Kasumi-1 (cell line): ENCODE measurements at places on chromosomes 5 and 9.

- DNase-seq: no peak
Observed at GRCh38 chr5:93055561-93055960, 525.5 kb downstream of the NR2F1-AS1 start.

DNA sequence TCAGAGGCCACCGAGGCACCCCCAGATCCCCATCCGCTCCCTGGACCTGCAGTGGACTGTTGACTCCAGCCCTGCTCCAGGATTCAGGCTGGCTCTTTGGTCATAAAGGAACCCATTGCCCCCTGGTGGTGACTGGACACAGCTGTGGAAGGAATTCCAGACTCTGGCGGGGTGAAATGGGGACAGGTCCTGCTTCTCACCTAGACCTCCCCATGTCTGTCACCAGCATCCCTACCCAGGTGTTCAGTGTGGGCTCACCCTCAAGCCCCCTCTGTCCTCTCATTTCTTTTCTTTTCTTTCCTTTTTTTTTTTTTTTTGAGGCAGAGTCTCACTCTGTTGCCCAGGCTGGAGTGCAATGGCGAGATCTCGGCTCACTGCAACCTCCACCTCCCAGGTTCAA is 25.5 kb upstream of the STXBP1 start:
- DNase-seq: peak; percentile 75

GRCh38 chr9:95048225-95049087 is 269.1 kb downstream of the FANCC start:
- peak; percentile 24 for DNase-seq

DNA sequence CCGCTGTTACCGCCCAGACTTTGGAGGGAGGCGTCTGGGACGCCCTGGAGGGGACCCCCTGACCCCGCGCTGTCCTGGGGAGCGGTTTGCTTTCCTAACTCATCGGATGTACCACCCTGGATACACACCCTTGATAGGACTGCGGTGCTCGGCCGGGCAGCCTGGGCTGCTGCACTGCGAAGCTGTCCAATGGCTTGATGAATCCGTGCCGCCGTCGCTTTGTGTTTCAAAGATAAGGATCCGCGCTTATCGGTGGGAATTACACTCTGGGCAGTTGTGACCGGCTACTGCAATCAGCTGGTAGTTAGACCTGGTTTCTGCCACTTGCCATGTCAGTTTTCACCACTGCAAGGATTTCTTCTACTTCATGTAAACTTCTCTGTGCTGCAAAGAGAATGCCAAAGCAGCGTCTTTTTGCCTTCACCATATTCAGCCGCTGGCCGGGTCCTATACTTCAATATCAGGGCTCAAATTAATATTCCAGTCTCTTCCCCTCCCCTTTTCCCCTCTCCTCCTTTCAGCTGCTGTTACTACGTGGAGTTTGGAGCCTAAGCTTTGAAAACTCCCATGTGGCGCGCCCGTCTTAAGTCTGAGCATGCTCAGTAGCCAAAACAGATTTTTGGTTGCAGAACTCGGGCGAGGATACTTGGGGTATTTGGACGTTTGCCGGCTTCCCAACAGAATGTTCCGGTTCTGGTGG is 727 bp downstream of the SMAD5 start:
- DNase-seq: peak; percentile 50

GRCh38 chr9:31574006-31574765 is 810.3 kb upstream of the ACO1 start:
- DNase-seq: no peak

GRCh38 chr9:88813638-88814209 is 177.5 kb upstream of the S1PR3 start:
- DNase-seq: no peak

DNA sequence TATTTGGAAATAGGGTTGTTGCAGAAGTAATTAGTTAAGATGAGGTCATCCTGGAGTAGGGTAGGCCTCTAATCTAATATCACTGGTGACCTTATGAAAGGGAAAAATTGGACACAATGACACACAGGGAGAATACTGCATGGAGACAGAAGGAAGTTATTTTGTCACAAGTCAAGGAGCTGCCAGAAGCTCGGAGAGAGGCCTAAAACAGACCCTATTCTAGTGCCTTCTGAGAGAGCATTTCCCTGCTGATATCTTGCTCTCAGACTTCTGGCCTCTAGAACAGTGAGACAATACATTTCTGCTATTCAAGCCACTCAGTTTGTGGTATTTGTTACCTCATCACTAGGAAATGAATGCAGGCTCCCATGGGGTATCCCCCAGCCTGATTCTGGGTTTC is 332.9 kb downstream of the CSNK1G3 start:
- DNase-seq: no peak

DNA sequence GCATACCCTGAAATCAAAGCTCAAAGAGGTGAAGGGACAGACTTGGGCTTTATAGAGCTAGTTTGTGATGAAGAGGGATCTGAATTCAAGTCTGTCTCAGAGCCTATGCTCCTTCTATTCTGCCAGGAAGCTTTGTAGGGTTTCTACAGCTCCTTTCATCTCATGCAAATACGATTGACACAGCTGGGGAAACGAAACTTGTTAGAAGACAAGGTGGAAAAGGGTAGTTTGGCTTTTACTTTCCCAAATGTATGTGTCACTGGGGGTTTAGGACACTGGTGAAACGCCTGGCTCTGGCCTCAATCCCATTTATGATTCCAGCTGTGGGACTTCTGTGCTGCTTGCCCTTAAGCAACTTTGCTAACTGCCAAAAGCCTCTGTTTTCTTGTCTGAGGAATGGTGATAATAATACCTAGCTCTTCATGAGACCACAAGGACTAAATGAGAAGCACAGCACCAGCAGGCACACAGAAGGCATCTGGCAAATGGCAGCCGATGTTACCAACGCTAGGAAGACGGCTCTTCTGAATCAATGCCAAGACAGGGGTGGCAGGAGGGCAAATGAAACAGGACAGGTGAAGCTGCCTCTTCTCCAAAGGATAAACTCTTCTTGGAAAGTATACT is 70.3 kb upstream of the EQTN start:
- no peak for DNase-seq

DNA sequence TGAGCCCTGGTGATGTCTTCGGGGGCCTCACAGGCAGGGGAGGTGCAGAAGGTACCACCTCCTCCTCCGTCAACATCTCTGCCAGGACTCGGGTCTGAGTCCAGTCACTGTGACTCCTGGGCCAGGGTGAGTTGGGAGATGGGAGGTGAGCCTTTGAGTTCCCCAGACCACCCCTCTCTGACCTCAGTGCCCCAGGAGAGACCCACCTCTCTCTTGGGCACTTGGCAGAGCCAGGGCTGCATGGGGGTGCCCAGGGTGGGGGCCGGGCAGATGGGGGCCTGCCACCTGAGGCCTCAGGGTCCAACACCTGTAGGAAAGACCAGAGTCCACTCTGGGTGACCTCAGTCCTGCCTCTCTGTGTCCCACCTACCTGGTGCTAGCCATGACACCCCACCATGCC is 6.8 kb downstream of the KIF12 start:
- DNase-seq: no peak

DNA sequence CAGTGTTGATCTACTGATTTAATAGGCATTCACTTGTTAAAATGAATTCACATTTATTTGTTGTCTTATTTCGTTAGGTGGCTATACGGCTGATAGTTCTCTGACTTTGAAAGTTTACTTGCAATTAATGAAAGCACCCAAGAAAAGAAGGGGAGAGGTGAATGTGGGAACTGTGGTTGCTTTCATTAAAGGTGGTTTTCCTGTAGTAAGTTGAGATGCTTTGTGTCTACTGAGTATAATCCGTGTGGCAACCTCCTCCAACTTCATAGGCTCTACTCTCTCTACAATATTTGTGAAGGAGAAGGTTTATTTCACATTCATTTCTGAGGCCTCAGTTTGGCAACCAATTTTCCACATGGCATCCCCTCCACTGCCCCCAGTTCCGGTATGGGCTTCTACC is 12.8 kb upstream of the MACIR start:
- DNase-seq: no peak

DNA sequence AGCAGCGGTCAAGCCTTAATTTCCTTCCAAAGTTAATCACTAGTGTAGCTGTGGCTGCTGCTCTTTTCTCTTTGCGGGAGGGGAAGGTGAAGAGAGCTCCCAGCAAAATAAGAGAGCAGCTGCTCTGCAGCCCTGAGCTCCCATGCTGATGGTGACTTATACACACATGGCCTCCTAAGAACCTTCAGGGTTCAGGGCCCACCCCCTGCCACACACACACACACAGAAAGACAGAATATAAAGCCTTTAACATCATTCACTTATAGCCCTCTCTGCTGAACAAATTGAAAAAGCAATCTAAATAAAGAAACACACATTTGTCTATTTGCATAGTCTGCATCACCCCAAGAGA is 43.6 kb downstream of the GAS1 start:
- no peak for DNase-seq

- no peak for DNase-seq
Observed at GRCh38 chr5:14753947-14754346, 89.4 kb downstream of the OTULIN start.

DNA sequence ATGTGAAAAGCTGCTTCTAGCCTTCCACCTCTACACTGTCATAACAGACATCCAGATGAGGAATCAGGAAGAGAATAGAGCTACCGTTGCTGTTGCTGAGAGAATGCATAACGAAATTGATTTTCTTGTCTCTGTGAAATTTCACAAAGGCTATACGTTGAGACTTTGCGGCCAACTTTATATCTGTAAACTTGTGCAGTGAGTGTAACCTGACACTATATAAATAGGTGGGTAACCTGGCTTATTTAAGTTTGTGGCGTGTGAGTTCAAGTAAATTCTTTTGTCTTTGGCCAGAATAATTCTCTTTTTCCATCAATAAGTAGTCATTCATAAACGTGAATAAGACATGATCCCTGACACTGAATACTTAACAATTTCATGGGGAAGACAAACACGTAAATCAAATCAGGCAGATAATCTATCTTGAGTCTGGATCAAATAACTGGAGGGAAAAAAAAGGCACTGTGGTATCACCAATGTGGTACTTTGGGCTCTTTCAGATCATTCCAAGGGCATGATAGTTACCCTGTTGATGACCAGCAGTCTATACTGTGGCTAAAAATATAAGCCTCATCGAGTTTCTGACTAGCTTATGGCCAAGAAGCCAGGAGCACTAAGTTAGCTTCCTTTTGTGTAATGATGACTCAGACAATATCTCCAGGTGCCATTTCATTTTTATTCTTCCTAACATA is 98.2 kb upstream of the RASA1 start:
- DNase-seq: no peak

GRCh38 chr9:135786146-135786690 is 84.2 kb downstream of the KCNT1 start:
- no peak for DNase-seq

DNA sequence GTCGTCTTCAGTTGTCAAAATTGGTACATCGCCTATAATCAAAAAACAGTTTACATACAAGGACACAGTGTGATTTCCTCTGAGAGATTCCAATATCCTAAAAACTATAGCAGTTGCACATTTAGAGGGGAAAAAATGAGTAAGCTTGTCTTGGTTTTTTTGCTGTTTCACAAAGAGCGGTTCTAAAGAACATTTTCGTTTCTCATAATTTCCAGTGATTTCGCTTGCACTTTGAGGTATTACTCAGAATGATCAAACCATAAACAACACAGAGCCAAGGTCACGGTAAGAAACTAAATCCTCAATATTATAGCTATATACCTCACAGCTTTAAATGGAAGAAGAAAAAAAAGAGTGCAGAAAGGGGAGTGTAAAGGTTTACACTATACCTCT is 861 bp downstream of the MTX3 start:
- no peak for DNase-seq

DNA sequence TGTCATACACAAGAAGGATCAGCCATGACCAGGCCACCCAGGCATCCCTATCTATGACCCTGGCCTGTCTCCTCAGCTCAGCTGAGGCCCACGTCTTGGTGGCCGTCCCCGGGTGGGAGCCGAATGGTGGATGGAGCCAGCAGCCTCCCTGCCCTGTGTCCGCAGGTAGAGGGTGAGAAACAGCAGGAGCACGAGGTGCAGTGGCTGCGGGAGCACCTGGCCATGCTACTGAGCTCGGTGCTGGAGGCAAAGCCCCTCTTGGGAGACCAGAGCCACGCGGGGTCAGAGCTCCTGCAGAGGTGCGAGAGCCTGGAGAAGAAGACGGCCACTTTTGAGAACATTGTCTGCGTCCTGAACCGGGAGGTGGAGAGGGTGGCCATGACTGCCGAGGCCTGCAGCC is 24.5 kb downstream of the FBXW5 start:
- DNase-seq: no peak

DNA sequence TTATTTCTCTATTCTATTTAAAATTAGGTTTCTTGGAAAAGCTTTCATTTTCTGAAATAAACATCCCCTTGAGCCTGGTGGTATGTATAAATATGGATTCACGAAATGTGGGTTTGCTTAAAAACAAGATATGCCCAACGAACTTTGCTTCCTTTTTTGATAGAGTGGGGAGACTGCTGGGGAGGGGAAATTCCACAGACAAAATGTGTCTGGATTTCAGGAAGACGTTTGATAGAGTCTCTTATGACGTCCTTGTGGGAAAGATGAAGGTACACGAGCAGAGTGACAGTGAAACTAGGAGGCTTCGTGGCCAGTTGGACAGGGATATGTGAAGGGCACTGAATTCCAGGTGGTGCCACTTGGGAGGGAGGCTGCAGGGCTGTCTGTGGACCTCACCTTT is 84.5 kb upstream of the RPS23 start:
- no peak for DNase-seq

DNA sequence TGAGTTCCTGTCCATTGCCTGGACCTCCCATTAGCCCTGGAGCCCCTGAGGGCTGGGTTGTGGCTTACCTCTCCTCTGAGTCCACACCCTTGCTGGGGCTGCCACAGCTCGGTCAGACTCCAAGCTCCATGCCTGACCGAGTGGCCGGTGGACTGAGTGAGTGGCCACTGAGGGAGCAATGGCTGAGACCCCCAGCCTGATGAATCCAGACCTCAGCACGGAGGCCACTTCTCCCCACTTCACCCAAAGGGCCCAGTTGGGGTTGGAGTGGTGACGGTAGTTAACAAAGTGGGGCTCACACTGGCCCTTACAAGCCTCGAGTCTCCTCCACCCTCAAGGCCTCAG is 28.8 kb downstream of the PDGFRB start:
- DNase-seq: no peak

DNA sequence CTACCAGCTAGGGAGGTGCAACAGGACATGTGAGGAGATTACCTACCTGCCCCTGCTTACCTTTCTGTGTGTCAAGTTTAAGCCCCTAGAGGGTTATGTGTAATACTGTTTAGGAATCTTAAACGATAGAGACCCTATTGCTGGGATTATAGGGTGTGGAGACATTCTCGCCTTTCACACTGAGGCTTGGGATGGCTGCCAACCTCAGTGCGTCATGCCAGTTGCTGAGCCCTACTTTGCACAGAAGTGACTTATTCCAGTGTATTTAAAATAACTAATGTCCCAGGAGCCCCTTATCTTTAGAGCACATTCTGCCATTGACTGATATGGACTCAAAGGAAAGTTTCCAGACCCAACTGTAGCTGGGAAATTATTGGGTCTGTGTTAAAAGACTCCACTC is 76.6 kb upstream of the XPA start:
- DNase-seq: no peak
